ENCODE measurements at places on chromosomes 6 and 20. TPM values are rescaled to one million over a fixed set of nuclear protein-coding genes. Genes with fewer than 3 reads are reported as not detected.

TOX2 gene
- 11.2 TPM for total RNA-seq

RIMS1 gene
- total RNA-seq, result not detected

SAMD10 gene
- not detected for total RNA-seq

SLC16A10 gene
- 0.48 TPM for total RNA-seq

BPIFB1 gene
- not detected for total RNA-seq

FAM83B gene
- 0.09 TPM for total RNA-seq

DDRGK1 gene
- 96.9 TPM for total RNA-seq

RIMS4 gene
- 1.5 TPM for total RNA-seq

SRSF6 gene
- 107 TPM for total RNA-seq

BPIFA1 gene
- total RNA-seq, result not detected

Data from A549 treated with CORT108297 at 1 μM for 4 hours (cell line).